ENCODE measurements at places on chromosomes 12 and 14.

GRCh38 chr12:120734210-120734609 lies 8.6 kb downstream of the ACADS start:
- DNase-seq, result no peak

DNA sequence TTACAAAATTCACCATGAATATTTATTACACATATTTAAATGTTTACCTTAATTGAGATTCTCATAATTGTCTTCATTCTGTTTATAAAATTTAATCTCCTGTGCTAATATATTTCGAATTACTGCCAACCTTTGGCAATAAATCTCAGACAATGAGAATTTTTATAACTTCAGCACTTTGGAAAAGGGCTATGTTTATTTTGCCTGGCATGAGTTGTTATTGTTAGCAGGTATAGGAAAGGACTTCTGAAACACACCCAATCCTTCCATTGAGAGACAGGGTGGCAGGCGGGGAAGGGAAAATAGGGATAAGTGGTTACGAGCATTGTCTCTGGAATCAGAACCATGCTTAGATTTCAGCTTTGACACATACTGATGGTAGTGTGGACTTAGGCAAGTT lies 12.1 kb upstream of the MSRB3 start:
- DNase-seq, result no peak

DNA sequence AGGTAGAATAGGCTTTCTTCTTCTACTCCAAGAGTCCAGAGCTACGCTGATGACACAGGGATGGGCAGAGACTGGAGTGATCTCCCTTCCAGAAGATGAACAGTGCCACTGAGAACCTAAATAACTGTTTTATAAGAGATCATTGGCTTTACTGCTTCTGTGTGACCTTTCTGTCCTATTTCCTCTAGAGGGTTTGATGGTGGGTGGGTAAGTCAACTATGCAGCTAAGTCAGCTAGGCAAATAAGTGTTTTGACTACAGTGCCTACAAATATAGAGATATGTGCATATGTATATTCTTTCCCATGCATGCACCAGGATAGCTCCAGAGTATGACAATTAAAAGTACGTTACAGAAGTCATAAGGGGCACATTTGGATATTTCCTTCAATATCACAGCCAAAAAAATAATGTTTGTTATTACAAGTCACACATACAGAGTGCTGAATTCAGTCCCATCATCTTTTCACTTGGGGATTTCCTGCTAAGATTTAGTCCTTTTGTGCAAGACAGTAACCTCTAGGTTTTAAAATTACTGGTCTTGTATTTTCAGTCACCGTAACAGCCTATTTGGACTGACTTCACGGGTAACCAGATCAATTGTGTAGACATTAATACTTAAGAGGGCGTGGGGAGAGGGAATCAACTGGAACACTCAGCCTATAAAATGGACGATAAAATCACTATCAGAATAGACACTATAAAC lies 412.6 kb upstream of the SOX5 start:
- DNase-seq, result no peak

GRCh38 chr12:111010916-111011657 lies 90.7 kb upstream of the MYL2 start:
- DNase-seq, result no peak

GRCh38 chr12:129687731-129688130 lies 216.1 kb downstream of the TMEM132D start:
- no peak for DNase-seq

DNA sequence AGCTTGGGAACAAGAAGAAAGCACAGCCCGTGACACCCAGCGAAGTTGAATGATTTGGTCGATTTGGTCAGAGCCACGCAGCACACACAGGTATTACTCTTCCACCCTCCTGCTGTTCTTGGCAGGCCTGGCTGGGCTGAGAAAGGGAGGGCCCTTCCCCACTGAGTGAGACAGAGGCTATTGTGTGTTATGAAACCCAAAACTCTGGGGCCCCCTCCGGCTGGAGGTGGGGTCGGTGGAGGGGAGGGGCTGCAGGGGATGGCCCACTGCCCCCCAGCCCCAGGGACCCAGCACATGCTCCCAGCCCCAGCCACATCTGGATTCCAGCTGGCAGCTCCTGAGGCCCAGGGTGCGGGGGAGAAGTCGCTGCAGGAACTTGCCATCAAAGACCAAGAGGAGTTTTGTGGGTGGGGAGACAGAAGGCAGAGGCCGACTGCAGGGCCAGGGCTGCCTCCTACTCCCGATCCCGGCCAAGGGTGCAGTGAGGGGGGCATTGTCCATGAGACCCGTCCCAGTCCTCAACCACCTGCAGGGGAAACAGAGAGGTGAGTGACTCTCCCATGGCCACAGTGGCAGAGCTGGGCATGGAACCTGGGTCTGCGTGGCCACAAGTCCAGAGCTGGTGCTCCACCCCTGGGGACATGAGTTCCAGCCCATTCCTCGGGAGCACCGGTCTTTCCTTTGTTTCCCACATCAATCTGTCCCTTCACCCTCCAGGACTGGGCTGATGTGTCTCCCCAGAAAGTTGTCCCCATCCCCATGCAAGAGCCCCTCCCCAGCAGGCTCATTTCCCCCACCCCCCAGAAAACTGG lies 8.7 kb downstream of the TMEM119 start:
- DNase-seq, result no peak

GRCh38 chr12:105504286-105504685 lies 173.8 kb downstream of the C12orf75 start:
- no peak for DNase-seq

DNA sequence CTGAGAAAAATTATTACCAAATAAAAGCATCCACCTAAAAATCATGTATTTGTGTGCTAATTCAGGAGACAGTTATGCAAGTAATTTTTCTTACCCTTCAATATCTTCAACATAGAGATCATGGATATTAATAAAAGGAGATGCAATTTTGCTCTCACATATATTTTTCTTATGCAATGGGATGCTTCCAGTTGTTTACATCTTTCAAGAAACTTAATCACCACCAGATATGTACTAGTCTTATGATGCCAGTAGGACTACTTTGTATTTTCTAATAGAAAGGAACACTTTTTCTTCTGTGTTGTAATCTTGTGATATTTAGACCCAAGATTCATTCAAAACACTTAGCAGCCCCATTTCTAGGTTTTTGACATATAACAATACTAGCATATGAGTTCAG lies 107.6 kb downstream of the NAV3 start:
- no peak for DNase-seq

- DNase-seq, result no peak
These were observed 65.0 kb downstream of the NUMB start for GRCh38 chr14:73393375-73393774.

DNA sequence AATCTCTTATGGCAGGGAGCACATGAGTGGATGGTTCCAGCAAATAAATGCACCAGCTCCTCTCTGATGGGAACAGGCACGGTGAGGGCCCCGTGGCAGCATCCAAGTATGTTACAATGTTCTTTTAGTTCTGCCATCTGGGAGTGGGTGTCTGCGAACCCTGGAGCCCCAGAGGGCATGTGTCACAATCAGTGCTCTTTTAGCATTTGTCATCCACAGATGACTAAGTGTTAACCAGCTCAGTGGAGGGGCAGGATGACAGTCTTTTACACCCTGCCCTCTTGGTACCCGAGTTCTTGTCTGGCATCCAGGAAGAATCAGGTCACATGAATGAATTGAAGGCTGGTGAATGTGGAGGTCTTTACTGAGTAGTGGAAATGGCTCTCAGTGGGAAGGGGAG lies 560.4 kb upstream of the FLRT2 start:
- DNase-seq, result no peak

GRCh38 chr12:22014041-22014782 lies 31.8 kb upstream of the CMAS start:
- DNase-seq, result no peak

- DNase-seq, result no peak
These were observed 85.5 kb downstream of the ADGRD1 start for GRCh38 chr12:131038961-131039950.

GRCh38 chr12:29277231-29277630 lies 103.7 kb downstream of the ERGIC2 start:
- no peak for DNase-seq

- no peak for DNase-seq
These were observed 906.4 kb upstream of the TMEM132C start for GRCh38 chr12:127360580-127360979.
